GM04504 (cell line): ENCODE measurements at places on chromosomes 3 and 15.

DNA sequence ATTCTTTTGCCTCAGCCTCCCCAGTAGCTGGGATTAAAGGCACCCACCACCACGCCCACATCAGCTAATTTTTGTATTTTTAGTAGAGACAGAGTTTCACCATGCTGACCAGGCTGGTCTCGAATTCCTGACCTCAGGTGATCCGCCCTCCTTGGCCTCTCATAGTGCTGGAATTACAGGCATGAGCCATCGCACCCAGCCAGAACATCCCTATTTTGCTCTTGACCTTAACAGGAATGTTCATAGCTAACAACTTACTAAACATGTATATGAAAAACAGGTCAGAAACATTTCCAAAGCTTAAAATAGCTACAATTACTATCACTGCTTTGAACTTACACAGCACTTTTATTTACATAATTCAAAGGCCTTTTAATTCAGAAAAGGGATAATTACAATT, 33.7 kb downstream of the UQCC5 start:
- no peak for DNase-seq

- peak; percentile 42 for DNase-seq
These were observed 82.6 kb downstream of the LSM3 start for GRCh38 chr3:14261229-14261628.

- DNase-seq, result no peak
These were observed 86.6 kb upstream of the PPIB start for GRCh38 chr15:64249406-64249805.

DNA sequence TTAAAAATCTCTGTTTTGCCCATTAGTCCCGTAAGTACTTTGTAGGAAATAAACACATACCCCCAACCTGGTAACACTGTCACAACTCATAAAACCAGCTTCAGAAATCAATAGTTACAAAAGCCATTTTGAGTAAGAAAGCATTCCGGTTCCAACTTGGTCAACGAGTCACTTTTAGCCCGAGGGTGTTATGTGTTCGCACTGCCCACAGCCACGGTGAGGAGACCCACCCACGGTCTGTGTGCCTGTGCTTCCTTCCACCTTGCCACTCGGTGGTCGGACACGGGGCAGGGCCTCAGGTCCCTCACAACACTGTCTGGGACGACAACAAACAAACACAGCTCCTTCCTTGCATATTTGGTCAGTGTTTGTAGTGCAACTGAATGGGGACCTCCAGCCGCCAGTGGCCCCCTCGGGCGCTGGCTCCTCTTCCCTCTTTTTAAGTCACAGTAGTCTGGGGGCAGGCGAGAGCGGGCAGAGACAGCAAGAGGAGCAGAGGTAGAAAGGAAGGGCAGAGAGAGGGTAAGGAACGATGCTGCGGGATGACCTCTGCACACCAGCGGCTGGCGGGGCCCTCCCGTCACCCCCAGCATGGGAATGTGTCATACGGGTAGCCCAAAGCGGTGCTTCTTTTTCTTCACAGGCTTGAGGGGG, 5.2 kb upstream of the MUSTN1 start:
- no peak for DNase-seq

GRCh38 chr15:71997691-71998090, 120.3 kb downstream of the MYO9A start:
- DNase-seq, result no peak

- no peak for DNase-seq
These were observed 37.0 kb downstream of the GOLM2 start for GRCh38 chr15:44325568-44325967.

GRCh38 chr15:67505675-67506572, 15.0 kb upstream of the C15orf61 start:
- no peak for DNase-seq

DNA sequence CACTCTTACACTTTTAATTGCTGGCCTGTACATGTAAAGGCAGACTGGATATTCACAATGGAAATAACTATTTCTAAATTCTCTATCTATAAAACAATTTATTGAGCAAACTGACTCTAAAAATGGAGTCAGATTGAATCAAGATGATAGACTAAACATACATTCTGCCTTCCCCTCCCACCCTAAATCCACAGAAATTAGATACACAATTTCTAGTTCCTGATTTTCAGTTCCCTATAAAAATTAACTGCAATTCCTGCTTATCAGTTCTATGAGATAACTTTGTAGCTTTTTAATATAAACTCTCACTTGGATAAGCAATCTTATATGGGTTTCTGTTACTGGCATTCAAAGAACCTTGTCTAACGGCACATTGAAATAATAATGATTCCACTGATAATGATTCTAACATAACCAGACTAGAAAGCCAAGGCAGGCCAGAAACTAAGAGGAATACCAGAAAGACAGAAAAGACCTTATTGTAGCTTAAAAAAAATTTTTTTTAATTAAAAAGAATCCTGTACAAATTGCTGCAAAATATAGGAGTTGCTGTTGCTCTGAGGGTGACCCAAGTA, 33.1 kb downstream of the TBC1D5 start:
- DNase-seq, result no peak

DNA sequence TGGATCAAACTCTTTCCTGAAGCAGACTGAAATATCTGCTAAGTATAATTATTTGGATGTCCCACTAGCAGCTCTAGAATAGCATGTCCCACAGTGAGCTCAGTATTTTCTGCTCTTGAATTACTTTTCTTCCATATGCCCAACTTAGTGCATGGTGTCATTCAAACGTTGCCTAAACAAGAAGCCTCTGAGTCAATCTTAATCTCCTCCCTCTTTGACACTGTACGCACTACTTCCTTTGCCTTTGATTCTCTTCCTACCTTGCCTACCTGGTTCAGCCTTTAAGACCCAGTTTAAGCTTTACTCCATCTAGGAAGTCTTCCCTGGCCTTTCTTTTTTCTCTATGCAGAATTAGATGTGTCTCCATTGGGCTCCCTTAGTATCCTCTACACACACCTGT, 54.5 kb downstream of the SEC22A start:
- DNase-seq, result no peak

DNA sequence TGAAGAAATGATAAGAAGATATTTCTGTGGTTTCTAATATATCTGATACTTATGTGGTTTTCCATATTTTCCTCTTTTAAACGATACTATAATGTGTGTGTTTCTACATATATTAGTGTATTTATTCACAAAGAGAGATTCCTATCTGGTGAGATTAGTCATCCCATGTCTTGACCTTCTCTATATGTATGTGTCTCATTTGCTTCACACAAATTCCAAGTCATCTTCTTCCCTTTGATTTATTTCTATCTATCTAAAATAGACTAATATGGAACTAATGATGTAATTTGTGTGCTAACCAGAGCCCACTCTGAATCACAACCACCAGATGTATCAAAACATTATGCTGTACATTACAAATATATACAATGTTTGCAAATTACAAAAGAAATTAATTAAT, 154.7 kb upstream of the KCNMB2 start:
- no peak for DNase-seq

GRCh38 chr15:60077581-60078359, 73.7 kb downstream of the FOXB1 start:
- DNase-seq, result no peak

- DNase-seq, result no peak
These were observed 17.8 kb upstream of the FGF12 start for GRCh38 chr3:192745150-192745549.

- peak; percentile 71 for DNase-seq
These were observed at the start of gene CEMIP for GRCh38 chr15:80778964-80779657. TSS of gene CEMIP (plus strand) at chr15:80779370. CDS start at chr15:80873880, 94,510 bp downstream.

- DNase-seq, result no peak
These were observed 23.5 kb upstream of the ELP6 start for GRCh38 chr3:47536967-47537366.

DNA sequence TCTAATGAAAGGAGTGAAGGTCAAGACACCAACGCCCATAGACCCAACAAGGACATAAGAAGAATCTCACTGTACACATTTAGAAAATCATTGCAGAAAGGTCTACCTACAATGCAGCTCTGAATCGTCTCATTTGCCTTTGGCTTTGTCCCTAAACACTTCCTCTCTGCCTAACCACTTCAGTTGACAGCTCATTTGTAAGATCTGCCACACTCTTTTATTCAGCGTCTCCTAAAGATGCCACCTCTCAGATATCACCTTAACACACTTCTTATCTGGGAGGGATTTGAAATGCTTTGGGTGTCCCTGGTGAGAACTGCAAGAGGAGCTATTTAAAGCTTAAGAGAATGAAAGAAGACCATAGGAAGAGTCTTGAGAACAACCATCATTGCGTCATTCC, 38.7 kb downstream of the RAB27A start:
- DNase-seq, result no peak

- DNase-seq, result no peak
These were observed 6.2 kb upstream of the TIPARP start for GRCh38 chr3:156668073-156668763.

DNA sequence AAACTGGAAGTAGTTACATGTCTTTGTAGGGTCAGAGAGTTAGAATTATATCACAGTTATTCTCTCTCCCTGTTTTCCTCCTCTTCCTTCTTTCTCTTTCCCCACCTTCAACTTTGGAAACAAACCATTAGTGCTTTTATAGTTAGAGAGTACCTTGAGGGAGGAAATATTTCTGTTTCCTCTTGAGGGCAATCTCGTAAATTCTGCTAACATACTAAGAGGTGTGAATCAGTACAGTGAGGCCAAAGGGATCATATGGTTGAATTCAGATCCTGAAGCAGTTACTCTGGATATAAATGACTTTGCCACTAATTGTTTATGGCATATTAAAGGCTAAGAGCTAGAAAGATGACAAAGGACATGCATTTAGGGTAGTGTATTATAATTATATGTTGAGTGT, 60.3 kb upstream of the CCNL1 start:
- DNase-seq, result no peak

DNA sequence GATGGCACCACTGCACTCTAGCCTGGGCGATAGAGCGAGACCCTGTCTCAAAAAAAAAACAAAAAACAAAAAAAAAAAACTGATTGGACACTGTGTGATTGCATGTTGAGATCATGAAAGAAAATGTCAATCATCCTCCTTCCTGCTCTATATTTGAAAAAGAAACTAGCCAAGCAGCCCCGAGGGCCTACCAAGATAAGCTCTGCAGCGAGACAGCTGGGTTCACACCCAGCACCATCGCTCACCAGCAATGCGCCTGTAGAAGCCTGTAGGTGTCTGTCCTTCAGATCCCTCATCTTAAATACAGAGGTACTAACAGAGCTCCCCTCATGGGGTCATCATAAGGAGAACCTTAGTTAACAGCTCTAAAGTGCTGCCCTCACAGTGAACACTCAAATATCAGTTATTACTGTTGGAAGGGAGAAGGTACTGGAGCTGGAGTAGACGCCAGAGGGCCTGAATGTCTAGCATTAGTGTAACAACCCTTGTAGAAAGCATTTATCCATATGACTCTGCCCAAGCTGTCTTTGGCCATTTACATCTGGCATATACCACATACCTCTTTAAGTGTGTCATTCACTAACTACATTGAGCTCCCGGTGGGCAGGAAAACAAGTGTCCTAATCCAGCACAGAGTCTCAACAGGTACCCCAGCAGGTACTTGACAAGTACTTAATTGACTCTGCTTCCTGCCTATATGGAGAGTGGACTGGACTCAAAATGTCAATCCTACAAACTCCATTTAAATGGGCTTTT, 22.9 kb downstream of the MYLK start:
- DNase-seq, result no peak

GRCh38 chr3:159501029-159501428, 487.6 kb upstream of the IL12A start:
- no peak for DNase-seq

- DNase-seq, result no peak
These were observed 164.6 kb downstream of the CHSY1 start for GRCh38 chr15:101087172-101087769.

DNA sequence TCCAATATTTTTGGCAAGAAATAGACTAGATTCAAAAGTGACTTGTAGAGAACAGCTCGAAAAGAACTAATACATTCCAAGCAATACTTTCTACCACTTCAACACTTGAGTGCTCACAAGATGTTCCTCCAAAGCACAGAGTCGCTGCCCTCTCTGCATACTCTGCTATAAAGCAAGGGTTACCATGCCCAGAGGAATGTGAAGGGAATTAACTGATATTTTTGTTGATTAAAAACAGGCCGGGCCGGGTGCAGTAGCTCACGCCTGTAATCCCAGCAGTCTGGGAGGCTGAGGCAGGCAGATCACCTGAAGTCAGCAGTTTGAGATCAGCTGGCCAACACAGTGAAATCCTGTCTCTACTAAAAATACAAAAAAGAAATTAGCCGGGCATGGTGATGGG, 57.6 kb upstream of the CSPG5 start:
- no peak for DNase-seq

DNA sequence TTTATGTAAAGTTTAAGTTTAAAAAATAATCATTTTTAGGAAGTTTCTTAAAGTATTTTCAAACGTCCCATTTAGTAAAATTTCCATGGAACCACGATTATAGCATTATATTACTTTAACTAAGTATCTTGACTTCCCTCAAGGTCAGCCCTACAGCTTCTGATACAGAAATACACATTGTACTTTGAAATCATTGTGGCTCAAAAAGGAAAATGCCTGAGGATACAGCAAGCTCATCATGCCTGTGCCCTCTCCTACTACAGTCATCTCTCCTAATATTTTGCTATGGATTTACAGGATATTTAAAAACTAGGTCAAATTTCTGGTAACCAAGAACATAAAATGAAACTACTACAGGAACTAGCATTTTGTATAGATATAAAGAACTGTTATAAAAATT, 51.8 kb downstream of the GBE1 start:
- DNase-seq, result no peak

DNA sequence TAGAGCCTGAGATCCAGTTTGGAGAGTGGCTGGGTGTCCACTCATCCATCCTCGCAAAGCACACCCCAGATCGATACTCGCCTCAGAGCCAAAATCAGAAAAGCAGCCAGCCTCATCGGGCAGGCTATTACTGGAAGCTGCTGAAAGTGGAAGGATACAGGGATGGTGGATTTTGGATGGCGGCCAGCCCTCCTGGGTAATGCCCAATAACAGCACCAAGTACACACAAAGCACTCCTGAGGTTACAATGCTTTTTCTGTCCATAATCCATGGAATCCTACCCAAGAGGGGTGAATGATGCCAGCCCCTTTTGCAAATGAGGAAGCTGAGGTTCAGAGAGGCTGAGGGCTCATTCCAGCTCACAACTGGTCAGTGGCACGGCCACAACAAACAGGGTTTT, 93.1 kb upstream of the SLC6A11 start:
- DNase-seq, result no peak

DNA sequence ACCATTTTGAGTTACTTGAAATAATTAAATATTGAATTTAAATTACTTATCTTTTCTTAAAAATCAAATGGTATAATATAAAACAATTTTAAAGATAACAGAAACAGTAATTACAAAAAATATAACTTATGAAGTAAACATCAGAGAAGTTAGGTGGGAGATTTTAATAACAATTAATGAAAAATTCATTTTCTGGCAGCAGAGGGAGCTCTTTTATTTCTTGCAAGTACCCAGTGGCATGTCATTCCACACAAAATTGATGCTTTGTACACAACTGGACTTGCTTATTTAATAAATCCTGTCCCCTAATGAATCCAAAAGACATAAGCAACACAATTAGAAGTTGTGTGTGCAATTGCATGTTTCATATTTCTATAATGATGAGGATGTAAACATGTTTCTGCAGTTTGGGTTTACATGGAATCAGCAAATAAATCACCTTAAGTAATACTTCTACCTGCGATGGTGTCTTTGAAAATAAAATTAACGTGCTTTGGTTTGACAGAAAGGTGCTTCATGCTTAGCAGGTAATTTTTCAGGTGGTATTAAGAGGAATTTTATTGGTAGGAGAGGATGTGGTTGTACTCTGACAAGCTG, 861.3 kb downstream of the ZPLD1 start:
- DNase-seq, result no peak

- no peak for DNase-seq
These were observed 4.9 kb downstream of the DUOXA2 start for GRCh38 chr15:45118996-45119395.

- DNase-seq, result no peak
These were observed 37.8 kb upstream of the GOLGA6L2 start for GRCh38 chr15:23484870-23485269.
